ENCODE measurements at places on chromosomes 2 and 18.

- no peak for DNase-seq
Measured at GRCh38 chr18:51884039-51884438, 456.0 kb upstream of the DCC start.

DNA sequence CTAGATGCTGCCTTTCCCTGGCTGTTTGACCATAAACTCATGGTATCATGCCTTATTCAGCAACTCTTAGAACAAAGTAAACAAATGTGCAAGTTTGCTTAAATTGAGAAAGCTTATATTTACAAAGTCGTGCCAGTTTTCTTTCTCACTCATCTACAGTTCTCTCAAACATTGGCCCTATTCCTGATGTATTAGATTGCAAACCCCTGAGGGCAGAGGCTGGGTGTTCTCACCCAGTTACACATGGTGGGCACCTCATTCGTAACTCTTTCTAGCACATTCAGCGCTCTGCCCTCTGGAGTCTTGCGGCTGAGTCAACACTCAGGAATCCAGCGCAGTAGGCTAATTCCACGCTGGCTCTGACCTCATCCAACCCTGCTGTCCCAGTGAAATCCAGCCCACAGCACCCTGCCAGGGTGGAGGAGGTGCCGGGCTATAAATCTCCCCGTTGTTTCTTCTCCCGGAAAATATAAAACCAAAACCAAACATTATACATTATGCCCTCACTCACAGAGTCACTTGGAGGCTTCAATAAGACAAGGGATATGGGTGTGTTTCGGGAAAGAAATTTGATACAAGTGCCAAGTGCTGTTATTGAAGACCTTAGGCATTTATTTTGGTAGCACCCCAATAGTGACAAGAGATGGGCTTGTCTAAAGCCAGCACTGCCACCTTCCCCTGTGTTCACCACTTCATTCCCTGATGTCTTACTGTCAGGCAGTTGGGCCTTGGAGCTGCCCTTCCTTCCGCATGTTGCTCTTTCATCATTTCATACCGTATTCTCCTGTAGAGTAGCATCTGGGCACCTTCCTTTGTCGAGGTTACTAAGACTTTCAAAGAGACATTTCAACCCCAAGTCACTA lies 287.4 kb downstream of the PRKCE start:
- DNase-seq = no peak

DNA sequence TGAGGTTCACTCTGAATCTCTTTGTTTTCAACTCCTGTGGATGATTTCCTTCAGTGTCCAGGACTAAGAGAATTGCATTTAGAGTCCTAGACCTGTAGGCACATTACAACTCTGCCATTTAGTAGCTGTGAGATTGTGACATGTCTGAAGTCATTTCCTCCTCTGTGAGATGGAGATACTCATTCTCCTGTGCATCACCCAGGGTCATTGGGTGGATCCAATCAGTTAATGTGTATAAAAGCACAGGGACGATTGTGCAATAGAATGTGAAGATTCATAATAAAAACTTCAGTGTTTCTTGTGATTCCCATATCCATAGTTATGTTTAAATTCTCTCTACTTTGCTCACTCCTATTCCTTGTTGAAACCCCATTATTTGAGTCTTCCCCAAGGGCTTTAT lies 113.6 kb downstream of the DIS3L2 start:
- DNase-seq = no peak

GRCh38 chr2:160664603-160665140 lies 171.1 kb upstream of the RBMS1 start:
- no peak for DNase-seq

DNA sequence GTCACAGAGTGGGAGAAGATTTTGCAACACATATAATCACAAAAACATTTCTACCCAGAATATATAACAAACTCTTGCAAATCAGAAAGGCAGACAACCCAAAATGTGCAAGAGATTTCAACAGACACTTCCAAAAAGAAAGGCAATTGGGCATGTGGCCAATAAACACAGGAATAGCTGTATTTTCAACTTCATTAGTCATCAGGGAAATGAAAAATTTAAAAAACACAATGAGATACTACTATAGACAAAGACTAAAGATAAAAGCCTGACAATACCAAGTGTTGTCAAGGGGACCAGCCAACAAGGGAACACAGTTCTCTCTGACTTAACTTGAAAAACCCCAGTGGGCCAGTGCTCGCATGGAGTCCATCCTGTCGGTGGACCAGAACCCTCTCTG lies 40.5 kb downstream of the MTHFD2 start:
- DNase-seq = no peak

DNA sequence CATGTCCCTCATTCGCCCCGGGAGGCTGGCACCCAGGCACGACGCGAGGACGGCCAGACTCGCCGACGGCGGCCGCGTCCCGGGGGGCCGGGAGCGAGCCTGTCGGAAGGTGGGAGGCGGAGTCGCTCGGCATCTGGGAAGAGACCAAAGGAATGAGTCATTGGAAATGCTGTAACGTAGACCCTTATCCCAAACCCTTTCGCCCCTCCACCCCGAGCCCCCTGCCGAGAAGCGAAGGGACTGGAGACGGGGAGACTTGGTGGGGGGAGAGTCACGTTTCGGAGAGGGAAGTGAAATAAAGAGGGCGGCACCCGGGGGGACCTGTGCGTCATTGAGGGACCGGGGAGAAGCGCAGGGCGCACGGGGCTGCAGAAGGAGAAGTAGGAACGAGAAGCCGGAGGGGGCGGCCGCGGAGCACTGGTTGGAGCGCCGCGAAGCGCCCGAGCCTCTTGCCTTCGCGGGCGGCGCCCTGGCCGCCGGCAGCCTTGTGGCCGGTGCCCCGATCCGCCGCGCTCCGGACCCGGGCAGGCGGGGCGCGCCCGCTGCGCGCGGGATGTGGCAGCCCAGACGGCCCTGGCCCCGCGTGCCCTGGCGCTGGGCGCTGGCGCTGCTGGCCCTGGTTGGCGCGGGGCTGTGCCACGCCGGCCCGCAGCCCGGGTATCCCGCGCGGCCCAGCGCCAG lies at the start of gene EMILIN2:
Gene EMILIN2, plus strand, starts transcription at position 371 of the 681 bp plus-strand sequence. Its CDS starts 183 bp downstream, at position 554.
- DNase-seq = peak; percentile 18

GRCh38 chr2:228522276-228522675 lies 340.8 kb upstream of the SPHKAP start:
- no peak for DNase-seq

- DNase-seq = no peak
Measured at GRCh38 chr2:237464757-237465391, 22.2 kb upstream of the MLPH start.

- peak; percentile 12 for DNase-seq
Measured at GRCh38 chr2:168912901-168913369, 11.8 kb downstream of the G6PC2 start.

DNA sequence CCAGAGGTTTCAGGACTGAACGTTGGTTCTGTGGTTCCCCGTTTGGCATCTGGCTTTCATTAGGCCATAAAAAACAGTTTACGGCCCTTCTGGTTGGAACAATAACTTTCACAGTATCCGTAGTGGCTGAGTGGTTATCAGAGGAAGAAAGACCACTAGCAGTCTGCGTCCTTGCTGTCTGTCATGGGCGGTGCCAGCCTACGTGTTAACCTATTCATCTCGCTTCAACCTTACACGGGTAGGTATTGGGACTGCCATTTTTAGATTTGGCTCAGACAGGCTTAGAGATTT lies 42.6 kb upstream of the ROCK2 start:
- DNase-seq = no peak

- DNase-seq = no peak
Measured at GRCh38 chr2:236749346-236749745, 179.7 kb downstream of the ACKR3 start.

DNA sequence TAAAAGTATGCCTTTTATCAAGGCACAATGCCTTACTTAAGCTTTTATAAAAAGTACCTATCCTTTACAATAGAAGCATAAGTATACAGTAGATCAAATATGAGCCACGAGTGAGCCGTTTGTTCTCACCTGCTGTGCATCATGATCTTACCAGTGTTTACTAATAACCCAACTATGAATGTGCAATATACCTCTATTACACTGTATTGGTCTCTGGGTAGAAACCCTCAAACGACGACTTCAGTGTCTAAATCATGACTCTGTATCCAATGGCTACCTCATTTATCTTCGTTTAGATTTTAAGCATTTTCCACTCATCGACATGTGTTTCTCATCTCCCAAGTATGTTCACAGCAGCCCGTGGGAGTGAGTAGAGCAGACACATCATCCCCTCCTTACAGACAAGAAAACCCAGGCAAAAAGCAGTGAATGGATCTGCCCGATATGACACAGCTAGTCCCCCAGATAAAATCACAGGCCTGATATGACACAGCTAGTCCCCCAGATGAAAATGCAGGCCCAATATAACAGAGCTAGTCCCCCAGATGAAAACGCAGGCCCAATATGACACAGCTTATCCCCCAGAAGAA lies 279.8 kb downstream of the TNS1 start:
- DNase-seq = no peak

GRCh38 chr18:7748251-7749007 lies 181.3 kb downstream of the PTPRM start:
- no peak for DNase-seq

DNA sequence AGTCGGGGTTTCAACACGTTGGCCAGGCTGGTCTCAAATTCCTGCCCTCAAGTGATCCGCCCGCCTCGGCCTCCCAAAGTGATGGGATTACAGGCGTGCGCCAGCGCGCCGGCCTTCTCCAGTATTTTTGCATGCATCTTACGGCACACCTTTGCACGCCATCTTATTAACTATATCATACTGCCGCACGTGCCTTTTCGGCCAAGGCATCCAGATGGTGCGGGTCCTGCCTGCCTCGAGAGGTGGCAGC lies 765 bp upstream of the ING5 start:
- no peak for DNase-seq

DNA sequence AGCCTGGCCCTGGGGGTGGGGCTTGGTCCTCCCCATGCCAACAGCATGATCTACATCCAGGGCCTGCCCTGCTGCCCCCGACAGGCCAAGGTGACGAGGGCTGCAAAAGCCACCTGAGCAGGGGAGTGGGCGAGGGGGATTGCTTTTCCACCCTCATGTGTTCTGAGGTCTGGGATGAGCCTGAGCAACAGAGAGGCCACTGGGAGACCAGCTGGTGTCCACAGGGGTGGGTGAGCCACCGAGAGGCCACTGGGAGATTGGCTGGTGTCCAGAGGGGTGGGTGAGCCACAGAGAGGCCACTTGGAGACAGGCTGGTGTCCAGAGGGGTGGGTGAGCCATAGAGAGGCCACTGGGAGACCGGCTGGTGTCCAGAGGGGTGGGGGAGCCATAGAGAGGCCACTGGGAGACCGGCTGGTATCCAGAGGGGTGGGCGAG lies 147.4 kb upstream of the GPC1 start:
- DNase-seq = no peak

DNA sequence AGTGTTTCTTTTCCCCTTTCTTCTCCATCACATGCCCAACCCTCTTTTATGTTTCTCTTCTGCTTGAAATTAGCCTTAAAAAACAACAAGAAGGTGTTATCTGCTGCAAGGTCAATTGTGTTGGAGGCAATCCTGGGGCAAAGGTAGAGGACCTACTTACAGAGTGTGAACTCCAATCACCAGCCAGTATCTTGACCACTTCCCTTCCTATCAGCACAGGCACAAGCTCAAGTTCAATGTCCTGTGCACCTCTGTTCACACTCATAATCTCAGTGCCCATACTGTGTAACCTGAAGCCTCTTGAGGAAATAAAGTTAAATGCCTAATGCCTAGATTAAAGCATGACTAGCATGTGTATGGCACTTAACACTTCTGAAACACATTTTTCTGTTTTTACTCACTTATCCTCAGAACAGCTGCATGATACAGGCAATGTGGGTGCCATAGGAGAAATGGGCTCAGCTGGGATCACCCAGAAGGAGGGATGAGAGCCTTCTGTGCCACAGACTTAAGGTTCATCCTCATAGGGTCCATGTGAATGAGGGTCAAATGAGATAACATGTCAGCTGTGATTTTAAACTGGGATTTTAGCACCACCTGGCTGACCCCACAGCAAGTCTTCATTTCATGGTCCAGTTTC lies 701.5 kb downstream of the BCL11A start:
- no peak for DNase-seq

DNA sequence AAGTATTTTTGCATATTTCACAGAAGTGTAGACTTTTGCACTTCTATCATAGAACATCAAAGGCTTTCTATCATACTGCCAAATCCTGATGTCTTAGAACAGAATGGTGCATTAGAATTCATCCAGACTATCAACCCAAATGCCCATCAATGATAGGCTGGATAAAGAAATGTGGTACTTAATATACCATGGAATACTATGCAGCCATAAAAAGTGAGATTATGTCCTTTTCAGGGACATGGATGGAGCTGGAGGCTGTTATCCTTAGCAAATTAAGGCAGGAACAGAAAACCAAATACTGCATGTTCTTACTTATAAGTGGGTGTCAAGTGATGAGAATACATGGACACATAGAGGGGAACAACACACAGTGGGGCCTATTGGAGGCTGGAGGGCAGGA lies 150.2 kb downstream of the PHLPP1 start:
- no peak for DNase-seq

- DNase-seq = no peak
Measured at GRCh38 chr2:109265369-109265768, 136.4 kb downstream of the SH3RF3 start.

GRCh38 chr2:71680925-71681324 lies 227.6 kb downstream of the DYSF start:
- no peak for DNase-seq

- no peak for DNase-seq
Measured at GRCh38 chr2:139177041-139177440, 396.9 kb upstream of the NXPH2 start.

GRCh38 chr2:3334392-3335345 lies 42.9 kb downstream of the EIPR1 start:
- DNase-seq = no peak

DNA sequence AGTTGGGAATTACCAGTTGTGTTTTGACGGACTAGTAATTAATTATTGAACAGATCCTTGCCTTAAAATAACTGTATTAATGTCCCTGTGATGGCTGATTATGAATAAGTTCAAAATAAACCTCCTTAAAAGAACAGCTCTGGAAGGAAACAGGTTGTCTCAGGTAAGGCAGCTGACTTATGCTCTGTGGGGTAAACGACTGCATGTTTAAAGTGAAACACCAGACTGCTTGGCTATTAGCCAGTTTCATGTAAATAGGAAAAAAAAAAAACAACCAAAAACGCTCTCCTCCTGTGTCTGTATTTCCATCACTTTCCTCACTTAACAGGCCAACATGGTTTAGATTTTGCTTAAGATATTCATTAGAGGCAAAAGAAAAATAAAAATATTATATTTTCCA lies 243.6 kb downstream of the TMEM182 start:
- no peak for DNase-seq

DNA sequence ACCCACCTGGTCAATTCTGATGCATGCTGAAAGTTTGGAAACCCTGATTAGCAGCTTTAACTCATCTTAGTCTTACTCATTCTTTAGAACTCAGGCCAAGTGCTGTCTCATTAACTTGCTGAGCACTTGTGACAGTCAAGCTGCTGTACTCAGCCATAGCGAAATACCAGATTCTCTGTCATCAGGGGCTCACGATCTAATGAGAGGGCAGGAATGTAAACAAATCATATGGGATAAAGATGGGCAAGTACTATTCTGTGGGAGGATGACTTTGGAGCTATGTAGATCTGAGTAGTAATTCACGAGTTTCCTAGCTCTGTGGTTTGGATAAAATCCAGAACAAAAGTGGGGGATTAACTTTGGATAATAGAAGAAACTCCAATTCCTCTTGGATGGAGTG lies 376.6 kb downstream of the HRH4 start:
- DNase-seq = no peak

- no peak for DNase-seq
Measured at GRCh38 chr2:157856187-157856515, 20.0 kb downstream of the ACVR1 start.

GRCh38 chr2:15726321-15727057 lies 134.8 kb downstream of the DDX1 start:
- DNase-seq = no peak

GRCh38 chr18:51751901-51752300 lies 554.4 kb upstream of the MEX3C start:
- no peak for DNase-seq

- DNase-seq = no peak
Measured at GRCh38 chr2:206239157-206239556, 35.3 kb upstream of the ZDBF2 start.

All from progenitor cell of endocrine pancreas (in vitro differentiated cells).